ENCODE measurements at places on chromosomes 7 and 10.

- DNase-seq: no peak
These were observed 482.6 kb downstream of the DNAJB6 start for GRCh38 chr7:157819455-157819807.

DNA sequence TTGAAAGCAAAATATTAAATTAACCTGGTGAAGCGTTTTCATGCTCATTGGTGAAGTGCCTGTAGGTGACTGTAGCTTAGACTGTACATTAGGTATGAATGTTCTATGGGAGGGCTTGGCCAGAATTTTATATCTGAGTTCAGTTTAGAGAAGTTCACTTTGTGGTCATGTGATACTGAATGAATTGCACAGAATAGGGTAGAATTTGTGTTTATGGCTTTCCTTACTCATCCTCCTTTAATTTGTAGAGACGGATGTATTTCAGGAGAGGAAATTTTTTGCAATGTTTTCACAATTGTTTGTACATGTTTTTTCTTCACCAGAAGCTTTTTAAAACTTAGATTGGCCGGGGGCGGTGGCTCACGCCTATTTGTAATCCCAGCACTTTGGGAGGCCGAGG, 32.3 kb downstream of the REEP3 start:
- DNase-seq: no peak

DNA sequence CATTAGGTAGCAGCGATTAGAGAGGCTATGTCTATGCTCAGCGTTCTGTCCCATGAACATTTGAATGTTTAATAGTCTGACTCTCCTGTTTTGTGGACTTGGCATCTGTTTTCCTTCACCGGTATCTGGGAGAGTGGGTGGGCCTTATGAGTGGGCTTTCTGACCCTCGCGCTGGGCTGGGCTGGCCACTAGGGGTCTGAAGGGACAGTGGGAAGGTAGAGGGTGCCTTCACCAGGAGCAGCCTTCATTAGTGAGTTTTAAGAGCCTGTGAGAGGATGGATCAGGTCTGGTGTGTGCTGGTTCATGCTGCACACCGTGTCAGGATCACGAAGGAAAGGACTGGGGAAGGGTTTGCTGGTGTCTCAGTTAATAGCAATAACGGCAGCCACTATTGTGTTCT, 33.4 kb downstream of the DCLRE1A start:
- no peak for DNase-seq

GRCh38 chr10:92847202-92847864, 987 bp upstream of the EXOC6 start:
- no peak for DNase-seq

DNA sequence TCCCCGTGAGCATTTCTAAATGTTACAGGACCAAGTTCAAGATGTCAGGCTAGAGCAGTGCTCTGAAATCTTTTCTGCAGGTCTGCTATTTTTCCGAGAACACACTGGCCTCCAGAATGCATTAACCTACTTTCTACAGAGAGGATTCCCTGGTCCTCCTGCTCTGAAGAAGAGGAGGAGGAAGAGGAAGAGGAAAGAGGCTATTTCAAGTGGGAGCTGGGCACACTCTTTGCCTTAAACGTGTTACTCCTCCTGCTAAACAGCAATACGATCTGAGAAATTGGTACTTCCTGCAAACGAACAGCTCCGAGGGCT, 157.4 kb downstream of the FRMD4A start:
- DNase-seq: no peak

GRCh38 chr7:74292757-74293576, 3.8 kb downstream of the CLIP2 start:
- no peak for DNase-seq

DNA sequence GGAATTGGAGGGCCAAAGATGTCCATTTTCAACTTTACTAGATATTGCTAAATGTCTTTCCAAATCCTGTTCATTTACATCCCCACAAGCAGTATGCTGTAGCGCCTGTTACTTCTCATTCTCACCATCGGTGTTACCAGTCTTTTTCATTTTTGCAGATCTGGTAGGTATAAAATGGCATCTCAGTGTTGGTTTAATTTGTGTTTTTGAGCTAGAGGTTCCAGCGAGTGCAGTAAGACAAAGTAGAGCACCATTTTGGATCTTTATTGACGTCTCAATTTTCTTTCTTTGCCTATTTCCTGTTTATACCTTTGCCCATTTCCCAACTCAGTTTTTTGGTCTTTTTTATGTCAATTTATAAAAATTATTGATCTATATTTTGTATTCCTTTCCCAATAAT, 55.6 kb downstream of the NRF1 start:
- DNase-seq: no peak

- DNase-seq: no peak
These were observed 21.5 kb upstream of the IKZF1 start for GRCh38 chr7:50282813-50283605.

- DNase-seq: no peak
These were observed 42.8 kb downstream of the CTTNBP2 start for GRCh38 chr7:117830422-117830954.

DNA sequence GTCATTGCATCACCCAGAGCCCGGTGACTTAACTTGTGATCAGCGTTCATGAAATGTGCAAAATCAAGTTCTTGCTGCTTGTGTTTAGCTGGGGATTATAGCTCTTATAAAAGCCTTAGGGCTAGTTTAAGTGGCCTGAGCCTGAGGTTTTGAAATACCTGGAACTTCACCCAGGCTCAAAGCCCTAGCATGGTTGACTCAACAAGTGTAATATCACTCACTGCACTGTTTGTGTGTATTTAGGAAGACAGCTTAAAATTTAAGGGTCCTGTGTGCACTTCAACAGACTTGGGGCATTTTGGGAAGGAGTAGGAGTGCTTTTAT, 489.5 kb downstream of the GATA3 start:
- no peak for DNase-seq

- no peak for DNase-seq
These were observed 78.6 kb upstream of the ARMC3 start for GRCh38 chr10:22849077-22849805.
